ENCODE measurements at places on chromosomes 11 and 22. TPM values are rescaled to one million over a fixed set of nuclear protein-coding genes. Genes with fewer than 3 reads are reported as not detected.

The OR5P2 gene
- total RNA-seq, result 0.20 TPM

The FRMD8 gene
- 20.8 TPM for total RNA-seq

GRCh38 chr11:65502555-65503367 is 3.9 kb downstream of the MALAT1 start:
- H3K4me3 ChIP-seq, result peak overlapping the region; percentile 74
- peaks cover 30% of the 10 kb centered on the region for H3K36me3 ChIP-seq
- H3K27me3 ChIP-seq, result no peaks in the 10 kb centered on the region
- no peaks in the 10 kb centered on the region for H3K4me1 ChIP-seq

GRCh38 chr22:44304354-44304753 is 8.4 kb downstream of the SHISAL1 start:
- no peak for DNase-seq
- no peak overlapping the region for H3K27ac ChIP-seq
- no peaks in the 10 kb centered on the region for H3K4me1 ChIP-seq

DNA sequence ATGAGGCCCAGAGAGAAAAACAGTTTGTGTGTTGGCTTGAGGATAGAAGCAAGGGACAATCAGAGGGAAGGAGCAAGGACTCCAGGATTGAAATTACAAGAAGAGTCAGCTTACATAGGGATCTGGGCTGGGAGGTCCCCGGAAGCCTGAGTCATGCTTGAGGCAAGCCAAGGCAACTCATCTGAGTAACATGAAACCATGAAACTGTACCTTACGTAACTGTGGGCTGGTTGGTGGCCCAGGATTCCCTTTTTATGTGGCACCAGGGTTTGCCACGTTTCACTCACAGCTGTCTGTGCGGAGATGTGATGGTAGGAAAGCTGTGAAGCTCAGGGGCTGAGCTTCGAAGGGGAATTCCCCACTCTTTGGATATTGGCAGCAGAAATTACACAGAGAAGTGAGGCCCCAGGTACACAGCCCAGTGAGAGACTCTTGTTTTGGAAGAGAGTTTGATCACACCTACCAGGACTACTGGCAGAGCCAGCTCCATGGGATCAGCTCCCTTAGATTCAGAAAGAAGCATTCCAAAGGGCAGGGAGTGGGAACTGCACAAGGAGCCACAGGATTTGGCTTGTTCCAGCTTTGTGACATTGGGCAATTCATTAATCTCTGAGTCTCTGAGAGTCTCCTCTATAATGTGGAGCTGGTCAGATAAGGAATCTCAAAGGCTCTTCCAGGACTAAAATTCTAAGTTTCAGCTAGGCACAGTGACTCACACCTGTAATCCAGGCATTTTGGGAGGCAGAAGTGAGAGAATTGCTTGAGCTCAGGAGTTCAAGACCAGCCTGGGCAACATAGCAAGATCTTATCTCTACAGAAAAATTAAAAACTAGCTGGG is 7.8 kb downstream of the SLC5A1 start:
- no peaks in the 10 kb centered on the region for H3K27me3 ChIP-seq
- no peak overlapping the region for H3K4me3 ChIP-seq
- DNase-seq, result peak; percentile 71
- H3K27ac ChIP-seq, result peak overlapping the region; percentile 89
- no peaks in the 10 kb centered on the region for H3K36me3 ChIP-seq

DNA sequence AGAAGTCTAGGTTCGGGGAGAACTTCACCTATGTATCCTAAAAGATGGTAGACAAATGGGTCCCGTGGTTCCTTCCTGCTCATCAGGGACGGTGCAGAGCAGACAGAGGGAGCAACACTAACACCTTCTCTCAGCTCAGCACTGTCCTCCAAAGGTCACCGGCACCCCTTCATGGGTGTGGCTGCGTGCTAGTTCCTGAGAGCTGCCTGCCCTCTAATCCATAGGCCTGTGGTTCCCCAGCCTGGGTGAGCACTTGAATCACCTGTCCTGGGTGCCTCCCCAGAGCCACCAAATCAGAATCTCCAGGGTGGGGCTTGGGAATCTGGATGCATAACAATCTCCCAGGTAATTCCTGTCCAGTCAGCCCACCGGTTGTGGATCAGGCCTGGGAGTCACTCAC is 113.9 kb upstream of the TMEM45B start:
- no peaks in the 10 kb centered on the region for H3K36me3 ChIP-seq
- no peaks in the 10 kb centered on the region for H3K4me1 ChIP-seq
- no peak for DNase-seq
- H3K4me3 ChIP-seq, result no peak overlapping the region

The P2RX6 gene
- 14.4 TPM for total RNA-seq

DNA sequence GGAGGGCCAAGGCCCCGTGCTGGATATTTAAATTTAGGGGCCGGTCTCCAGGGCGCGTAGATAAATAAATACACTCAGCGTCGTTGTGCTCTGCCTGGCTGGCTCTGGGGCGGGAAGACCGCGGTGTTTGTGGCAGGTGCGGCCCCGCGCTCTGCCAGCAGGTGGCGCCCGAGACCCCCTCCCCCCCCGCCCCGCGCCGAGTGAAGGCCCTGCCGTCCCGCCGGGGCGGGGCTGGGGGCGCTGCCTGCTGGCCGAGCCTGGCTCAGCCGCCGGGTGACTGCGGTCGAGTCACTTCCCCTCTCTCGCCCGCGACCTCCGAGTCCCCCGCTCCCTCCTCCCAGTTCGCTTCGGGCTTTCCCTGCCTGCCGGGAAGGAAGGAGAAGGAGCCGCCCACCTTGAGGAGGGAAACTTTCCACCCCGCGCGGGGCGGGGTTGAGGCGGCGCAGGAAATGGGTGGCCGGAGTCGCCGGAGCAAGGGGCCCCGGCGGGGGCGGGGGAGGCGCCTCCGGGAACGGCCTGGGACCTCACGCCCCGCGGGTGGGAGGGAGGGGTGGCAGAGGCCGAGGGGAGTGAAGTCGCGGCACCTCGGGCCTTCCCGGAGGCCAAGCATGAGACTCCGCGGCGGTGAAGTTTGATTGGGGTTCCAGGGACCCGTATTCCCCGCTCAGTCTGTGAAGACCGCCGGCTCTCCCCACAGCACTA is 1.6 kb upstream of the EHBP1L1 start:
- no peaks in the 10 kb centered on the region for H3K36me3 ChIP-seq
- H3K4me3 ChIP-seq, result peak overlapping the region; percentile 24

GRCh38 chr22:37552524-37553163 is 7.6 kb upstream of the CDC42EP1 start:
- no peaks in the 10 kb centered on the region for H3K36me3 ChIP-seq
- H3K4me3 ChIP-seq, result no peak overlapping the region
- peaks cover 33% of the 10 kb centered on the region for H3K4me1 ChIP-seq
- DNase-seq, result peak; percentile 79
- peak overlapping the region; percentile 91 for H3K27ac ChIP-seq

GRCh38 chr11:10415817-10416392 is 39.2 kb upstream of the AMPD3 start:
- H3K27me3 ChIP-seq, result no peaks in the 10 kb centered on the region
- no peak overlapping the region for H3K4me3 ChIP-seq
- no peaks in the 10 kb centered on the region for H3K36me3 ChIP-seq
- no peak overlapping the region for H3K27ac ChIP-seq
- no peaks in the 10 kb centered on the region for H3K4me1 ChIP-seq

DNA sequence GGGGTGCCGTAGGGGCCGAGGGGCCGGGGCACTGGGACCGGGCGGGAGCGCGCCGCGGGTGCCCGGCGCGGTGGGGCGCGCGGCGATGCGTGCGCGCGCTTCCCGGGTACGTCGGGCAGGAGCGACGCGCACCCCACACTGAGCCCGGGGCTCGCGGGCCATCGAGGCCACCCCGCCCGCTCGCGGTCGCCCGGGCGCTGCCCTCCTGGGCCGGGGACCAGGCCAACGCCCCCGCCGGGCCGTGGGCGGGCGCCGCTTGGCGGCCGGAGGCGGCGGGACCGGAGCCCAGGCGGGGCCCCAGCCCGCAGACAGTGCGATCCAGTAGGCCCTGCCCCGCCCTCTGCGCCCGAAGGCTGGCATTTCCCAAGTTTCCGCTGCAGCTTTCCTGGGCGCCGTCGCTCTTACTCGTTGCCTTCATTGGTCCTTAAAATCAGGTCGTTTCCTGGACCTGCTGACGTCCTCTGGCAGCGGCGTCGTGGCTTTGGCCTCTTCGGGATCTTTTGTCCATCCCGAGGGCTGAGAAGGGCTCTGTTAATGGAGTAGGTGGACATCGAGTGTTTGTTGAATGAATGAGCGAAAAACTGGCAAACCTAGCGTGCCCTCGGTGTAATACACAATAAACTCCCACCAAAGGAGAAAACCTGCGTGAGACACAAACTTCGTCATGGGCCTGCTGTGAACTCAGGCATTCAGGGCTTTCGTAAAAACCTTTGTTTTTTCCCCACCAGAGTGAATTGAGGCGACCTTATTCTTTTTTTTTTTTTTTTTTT is 638 bp downstream of the PARVA start:
- peak overlapping the region; percentile 89 for H3K4me3 ChIP-seq
- H3K36me3 ChIP-seq, result no peaks in the 10 kb centered on the region
- peaks cover 19% of the 10 kb centered on the region for H3K4me1 ChIP-seq
- no peaks in the 10 kb centered on the region for H3K27me3 ChIP-seq

The ABCC8 gene
- 0.88 TPM for total RNA-seq

DNA sequence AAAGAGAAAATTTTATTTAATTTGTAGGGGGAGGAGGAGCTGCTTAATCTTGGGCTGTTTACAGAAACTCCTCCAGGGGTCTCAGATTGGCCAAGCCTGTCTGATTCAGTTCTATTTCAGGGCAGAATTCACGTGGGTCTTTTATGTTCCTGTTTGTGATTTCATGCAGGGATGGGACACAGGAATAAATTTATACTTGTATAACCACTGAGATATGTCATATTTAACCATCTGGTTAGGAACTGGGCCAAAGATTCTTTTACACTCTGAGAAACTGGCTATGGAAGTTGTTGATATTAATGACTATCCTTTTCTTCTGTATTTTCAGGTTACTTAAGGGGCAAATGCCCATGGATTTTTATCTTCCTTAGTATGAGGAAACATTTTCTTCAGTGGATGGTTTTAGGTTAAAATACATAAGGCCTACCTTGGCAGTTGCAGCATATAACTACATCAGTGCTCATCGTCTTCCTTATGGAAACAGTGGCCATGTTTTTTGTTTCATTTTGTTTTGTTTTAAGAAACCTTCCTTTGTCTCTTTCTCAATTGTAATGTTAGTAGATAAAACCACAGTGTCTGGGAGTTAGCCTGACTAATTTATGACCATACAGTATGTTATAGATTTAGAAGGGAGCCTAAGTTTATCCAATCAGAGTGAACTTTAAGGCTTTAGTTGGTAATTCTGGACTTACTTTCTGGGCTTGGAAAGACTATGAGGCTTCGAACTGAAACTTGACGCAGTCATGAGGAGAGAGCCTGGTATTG is 132.4 kb upstream of the ANO3 start:
- no peaks in the 10 kb centered on the region for H3K4me1 ChIP-seq
- DNase-seq, result no peak
- no peak overlapping the region for H3K27ac ChIP-seq

GRCh38 chr22:29964776-29965175 is 81.8 kb downstream of the MTMR3 start:
- H3K27me3 ChIP-seq, result no peaks in the 10 kb centered on the region
- no peaks in the 10 kb centered on the region for H3K4me1 ChIP-seq
- no peaks in the 10 kb centered on the region for H3K36me3 ChIP-seq
- H3K4me3 ChIP-seq, result no peak overlapping the region

The SPDYC gene
- total RNA-seq, result not detected

GRCh38 chr22:44860311-44860710 is 107.9 kb downstream of the ARHGAP8 start:
- no peak overlapping the region for H3K4me3 ChIP-seq
- H3K4me1 ChIP-seq, result no peaks in the 10 kb centered on the region
- no peak for DNase-seq
- no peaks in the 10 kb centered on the region for H3K27me3 ChIP-seq
- H3K27ac ChIP-seq, result no peak overlapping the region

DNA sequence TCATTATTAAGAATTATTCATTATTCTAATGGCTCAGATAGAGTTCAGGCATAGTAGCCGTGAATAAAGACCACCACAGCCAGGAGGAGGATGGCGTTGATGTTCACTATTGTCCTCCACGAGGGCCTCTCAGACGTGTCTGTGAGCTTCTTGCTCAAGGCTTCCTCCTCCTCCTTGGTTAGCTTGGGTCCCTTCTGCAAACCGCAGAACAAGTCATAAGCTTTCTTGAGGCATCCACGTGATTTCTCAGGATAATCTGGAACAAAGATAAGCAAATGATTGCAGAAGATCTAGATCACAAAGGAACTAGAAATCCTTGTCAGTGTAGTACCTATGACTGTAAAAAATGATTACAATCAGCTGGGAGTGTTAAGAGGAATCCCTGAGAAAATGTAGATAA is 13.6 kb upstream of the RFPL2 start:
- H3K27me3 ChIP-seq, result no peaks in the 10 kb centered on the region
- no peaks in the 10 kb centered on the region for H3K36me3 ChIP-seq
- H3K4me1 ChIP-seq, result no peaks in the 10 kb centered on the region
- no peak for DNase-seq
- no peak overlapping the region for H3K4me3 ChIP-seq

The UPB1 gene
- 1.2 TPM for total RNA-seq

The EMID1 gene
- total RNA-seq, result 12.6 TPM

DNA sequence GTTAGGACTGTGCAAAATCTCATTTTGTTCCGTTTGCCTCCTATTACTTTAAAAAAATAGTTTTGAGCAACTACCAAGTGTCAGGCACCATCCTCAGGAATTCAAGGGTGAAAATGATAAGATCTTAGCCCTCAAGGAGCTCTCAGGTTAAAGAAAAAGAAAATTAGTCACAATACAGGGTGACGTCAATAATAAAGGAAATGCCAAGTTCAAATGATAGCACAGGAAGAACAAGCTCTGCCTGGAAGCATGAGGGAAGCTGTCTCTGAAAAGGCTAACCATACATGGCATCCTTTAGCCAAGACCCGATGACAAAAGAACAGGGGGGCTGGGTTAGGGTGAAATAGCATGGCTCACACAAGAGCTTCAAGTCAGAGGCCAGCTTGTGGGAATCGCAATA is 11.1 kb upstream of the MPZL2 start:
- no peaks in the 10 kb centered on the region for H3K36me3 ChIP-seq
- no peaks in the 10 kb centered on the region for H3K27me3 ChIP-seq
- peak overlapping the region; percentile 27 for H3K27ac ChIP-seq

DNA sequence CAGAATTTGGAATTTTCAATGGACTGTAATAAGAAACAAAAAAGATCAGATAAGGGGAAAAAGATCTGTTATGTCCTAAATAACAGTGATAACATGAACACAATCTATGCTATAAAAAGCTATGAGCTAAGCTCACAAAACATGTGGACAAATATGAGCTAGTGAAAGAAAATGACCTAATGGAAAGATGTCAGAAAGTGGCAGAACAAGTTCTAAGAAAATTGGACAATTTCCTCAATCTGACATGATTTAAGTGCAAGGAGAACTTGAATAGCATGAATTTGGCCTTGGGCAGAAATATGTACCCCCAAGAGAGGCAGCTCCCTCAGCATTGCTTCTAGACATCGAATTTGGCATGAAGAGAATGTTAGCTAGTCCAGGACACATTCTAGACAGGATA is 212.0 kb upstream of the PGR start:
- no peak overlapping the region for H3K27ac ChIP-seq
- peak; percentile 19 for DNase-seq
- no peaks in the 10 kb centered on the region for H3K36me3 ChIP-seq
- no peaks in the 10 kb centered on the region for H3K27me3 ChIP-seq

The LRRC56 gene
- total RNA-seq, result 0.64 TPM

The OR2AG1 gene
- total RNA-seq, result not detected

The HSPB2 gene
- total RNA-seq, result not detected
